ENCODE measurements at places on chromosomes 1 and 21.
A peak's percentile ranks its signal among the peaks of the same experiment; 100 is the strongest.

- no peak for DNase-seq
Measured at GRCh38 chr1:20787840-20788795, 1.0 kb upstream of the HP1BP3 start.

GRCh38 chr1:236472850-236473788 is 50.7 kb upstream of the LGALS8 start:
- no peak for DNase-seq

- DNase-seq = peak; percentile 6
Measured at GRCh38 chr21:29007810-29008209, 11.3 kb downstream of the RWDD2B start.

GRCh38 chr1:168843401-168843800 is 114.4 kb upstream of the DPT start:
- DNase-seq = no peak

- peak; percentile 28 for DNase-seq
Measured at GRCh38 chr1:183480971-183481441, 8.7 kb downstream of the SMG7 start.

GRCh38 chr1:240169188-240169587 is 77.5 kb downstream of the FMN2 start:
- no peak for DNase-seq

DNA sequence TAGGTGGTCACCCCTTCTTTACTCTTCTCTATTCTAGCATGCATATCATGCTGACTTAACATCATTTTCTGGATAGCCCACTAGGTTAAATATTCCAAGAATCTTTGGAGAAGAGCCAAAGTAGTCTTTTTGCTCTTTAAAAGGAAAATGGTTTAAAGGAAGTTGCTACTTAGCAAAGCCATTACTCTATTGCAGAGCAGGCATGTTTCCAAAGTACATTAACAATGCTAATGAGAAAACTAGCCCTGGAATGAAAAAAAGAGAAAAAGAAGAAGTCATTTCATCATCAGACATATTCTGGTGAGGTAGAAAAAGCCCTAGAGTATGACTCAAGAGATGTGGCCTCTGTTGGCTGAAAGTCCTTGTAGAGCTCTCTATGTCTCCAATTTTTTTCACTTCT is 74.0 kb downstream of the NUF2 start:
- no peak for DNase-seq

- DNase-seq = no peak
Measured at GRCh38 chr1:226987179-226987536, 47.1 kb downstream of the COQ8A start.

GRCh38 chr1:196577386-196577785 is 30.9 kb downstream of the KCNT2 start:
- no peak for DNase-seq

- DNase-seq = no peak
Measured at GRCh38 chr1:225977937-225978748, 21.0 kb downstream of the SDE2 start.

GRCh38 chr1:94658221-94658620 is 116.7 kb upstream of the F3 start:
- DNase-seq = peak; percentile 46

GRCh38 chr21:41065539-41065938 is 102.4 kb upstream of the BACE2 start:
- DNase-seq = no peak

DNA sequence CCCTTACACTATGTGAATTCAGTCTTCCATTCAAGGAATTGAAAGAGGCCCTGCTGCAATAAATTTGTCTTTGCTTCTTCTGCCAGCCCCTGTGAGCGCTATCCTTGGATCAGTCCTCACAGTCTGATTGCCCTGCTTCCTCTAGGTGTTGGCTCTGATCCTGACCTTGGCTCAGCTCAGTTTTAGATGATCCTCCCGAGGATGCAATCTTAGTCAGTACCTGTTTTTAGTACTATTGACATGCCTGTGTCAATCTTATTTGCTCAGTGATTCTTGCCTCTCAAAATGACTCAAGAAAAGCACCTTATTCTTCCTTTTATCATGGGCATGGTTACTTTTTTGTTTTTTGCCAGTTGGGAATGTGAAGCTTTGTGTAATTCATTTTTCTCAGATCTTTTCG is 101.4 kb upstream of the KCNK1 start:
- no peak for DNase-seq

DNA sequence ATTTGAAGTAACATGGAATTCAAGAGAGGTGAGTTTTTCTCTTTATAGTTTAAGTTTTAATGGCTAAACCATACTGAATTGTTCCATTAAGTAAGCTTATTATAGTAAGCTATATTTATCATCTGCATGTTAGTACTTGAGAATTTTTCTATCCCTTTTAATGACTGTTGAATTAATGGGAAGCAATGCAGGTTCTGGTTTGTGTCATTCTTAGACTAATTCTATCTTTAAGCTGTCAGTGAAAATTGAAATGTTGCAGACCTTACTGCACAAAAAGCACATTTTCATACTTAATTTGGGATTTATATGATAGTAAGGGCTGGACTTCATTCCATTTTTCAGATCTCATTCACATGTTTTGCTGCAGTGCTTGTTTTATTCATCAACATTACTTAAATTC is 25.9 kb downstream of the SRSF11 start:
- DNase-seq = no peak

- no peak for DNase-seq
Measured at GRCh38 chr1:46413596-46413985, 19.5 kb downstream of the FAAH start.

DNA sequence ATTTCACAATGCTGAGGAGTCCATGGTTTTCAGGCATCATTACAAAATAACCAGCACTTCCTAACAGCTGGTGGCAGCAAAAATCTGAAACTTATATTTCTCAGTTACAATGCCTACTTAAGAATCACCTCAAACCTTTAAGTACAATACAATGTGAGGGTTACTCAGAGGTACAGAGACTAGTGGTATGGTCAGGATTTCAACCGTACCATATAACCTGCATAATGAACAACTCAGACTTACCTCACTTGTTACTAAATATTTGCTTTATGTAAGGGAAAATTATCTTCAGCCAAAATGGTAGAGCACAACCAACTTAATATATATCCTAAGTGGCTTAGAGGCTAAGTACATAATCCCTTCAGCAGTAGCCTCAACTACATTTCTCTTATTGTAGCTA is 344.5 kb downstream of the SMYD3 start:
- no peak for DNase-seq

GRCh38 chr1:199688133-199688676 is 339.3 kb upstream of the NR5A2 start:
- no peak for DNase-seq

GRCh38 chr1:145871994-145872924 is 13.4 kb upstream of the PIAS3 start:
- no peak for DNase-seq

- DNase-seq = no peak
Measured at GRCh38 chr1:16014509-16015482, 3.0 kb downstream of the HSPB7 start.

DNA sequence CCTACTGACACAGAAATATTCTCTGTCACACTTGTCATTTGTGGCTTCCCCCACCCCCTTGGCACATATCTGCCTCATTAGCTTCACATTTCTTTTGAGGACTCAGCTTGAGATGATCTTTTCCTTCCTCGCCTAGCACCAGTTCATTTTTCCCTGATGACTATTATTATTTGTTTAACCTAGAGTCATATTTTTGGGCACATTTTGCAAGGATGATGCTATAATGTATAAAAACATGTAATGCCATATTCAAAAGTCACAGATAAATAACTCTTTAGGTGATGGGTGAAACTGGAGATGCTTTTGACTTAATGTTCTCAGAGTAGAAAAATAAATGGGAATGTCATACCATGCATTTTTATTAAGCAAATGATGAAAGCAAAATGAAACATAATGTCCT is 202.7 kb downstream of the BACH1 start:
- DNase-seq = no peak

GRCh38 chr21:31514598-31514997 is 144.9 kb upstream of the SOD1 start:
- DNase-seq = no peak

DNA sequence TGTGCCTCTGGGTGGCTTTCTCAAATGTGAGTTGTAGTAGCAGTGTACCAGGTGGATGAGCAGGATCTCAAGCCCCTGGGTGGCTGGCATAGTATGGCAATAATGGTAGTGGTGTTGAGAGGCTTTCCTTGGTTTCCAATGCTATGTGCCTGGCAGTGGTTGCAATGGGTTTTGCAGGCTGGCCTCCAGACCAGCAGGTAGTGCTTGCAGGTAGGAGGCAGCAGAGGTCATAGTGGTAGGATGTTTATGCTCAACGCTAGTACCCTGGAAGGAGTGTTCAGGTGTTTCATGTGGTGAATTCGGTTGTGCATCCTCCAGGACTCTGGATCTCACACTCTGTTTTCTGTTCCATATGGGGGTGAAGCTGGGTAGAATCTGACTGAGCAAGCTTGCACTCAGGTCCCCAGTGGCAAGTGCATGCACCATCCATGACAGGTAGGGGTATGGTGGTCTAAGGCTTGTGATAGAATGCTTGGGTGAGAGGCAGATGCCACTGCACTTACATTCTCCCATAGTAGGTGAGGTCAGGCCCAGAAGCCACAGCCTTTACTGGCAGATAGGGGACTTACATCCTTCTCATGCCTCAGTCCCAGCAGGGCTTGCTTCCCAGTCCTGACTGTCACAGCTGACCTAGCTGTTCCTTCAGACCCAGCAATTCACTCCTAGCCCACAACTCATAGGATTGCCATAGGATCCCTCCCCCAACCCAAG is 410.5 kb upstream of the LRRC7 start:
- no peak for DNase-seq

- no peak for DNase-seq
Measured at GRCh38 chr21:32143241-32143939, 135.5 kb downstream of the MIS18A start.

GRCh38 chr1:235015291-235015985 is 113.2 kb downstream of the TOMM20 start:
- DNase-seq = no peak

DNA sequence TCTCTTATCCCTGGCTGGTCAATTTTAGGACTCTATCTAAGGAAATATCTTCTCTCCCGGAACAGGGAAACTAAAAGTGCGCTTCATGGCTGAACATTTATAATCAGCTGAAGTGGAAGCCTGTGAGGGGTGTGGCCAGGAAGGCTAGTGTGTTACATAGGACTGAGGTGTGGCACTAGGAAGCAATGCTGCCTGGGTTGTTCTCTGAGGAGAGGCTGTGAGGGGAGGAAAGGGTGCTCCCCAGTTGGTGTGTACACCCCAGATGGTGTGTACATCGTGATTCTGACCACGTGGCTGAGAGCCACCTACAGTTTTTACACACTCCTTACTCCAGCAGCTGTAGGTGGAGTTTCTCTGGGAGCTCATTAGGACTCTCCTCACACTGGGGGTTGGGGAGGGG is 16.3 kb downstream of the NTPCR start:
- DNase-seq = no peak

DNA sequence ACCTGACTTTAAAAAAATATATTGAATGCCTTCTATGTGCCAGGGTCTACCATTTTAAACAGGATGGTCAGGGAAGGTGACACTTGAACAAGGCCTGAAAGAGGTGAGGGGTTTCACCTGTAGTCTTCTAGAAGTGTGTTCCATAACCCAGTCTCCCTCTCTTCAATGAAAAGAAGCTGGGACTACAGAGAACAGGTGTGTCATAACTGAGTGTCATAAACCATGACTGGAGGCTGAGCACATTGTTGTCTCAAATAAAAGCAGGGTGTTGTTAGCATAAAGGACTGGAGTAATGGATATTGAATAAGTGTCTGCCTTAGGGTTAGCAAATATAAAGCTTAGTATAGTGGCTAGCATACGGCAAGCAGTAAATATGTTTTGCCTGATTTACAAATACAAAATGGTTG is 65.4 kb downstream of the SYDE2 start:
- DNase-seq = no peak

DNA sequence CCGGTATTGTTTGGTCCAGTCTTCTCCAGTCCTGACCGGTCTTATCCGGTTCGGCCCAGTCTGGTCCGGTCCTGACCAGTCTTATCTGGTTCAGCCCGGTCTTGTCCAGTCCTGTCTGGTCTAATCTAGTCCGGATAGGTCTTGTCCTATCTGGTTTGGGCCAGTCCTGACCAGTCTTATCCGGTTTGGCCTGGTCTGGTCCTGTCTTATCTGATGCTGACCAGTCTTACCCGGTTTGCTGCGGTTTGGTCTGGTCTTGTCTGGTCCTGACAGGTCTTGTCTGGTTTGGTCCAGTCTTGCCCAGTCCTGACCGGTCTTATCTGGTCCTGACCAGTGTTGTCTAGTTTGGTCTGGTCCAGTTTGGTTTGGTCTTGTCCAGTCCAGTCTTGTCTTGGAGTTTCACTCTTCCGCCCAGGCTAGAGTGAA is 30.1 kb downstream of the DHX9 start:
- no peak for DNase-seq

DNA sequence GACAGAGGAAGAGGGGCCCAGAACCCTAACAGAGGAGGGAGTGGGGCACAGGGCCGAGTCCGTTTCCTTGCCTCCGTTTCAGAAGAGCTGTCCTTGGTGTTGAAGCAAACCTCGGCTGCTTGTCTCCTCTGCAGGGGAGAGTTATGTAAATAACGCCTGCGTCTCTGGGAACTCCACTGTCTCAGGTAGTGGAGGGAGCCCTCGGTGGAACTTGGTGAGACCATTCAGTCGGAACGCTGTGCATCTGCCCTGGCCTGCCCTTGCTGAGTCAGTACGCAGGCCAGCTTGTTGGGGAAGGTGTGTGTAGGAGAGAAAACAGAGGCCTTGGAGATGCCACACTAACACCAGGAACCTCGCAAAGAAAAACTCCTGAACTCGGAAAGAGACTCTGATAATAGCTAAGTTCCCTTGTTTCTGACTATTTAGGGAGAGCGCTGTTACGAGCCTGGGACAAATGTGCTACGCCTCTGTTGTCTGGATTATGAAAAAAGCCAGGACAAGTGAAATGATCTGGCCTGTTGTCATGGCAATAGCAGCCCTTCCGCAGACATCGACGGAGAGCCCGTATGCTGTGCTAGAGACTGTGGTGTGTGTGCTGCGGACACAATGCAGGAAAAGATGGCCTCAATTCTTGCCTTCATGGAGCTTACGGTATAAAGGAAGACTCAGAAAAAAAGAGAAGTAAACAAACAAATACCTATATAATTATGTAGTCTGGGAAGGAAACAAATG is 94.6 kb upstream of the AKT3 start:
- DNase-seq = no peak

- peak; percentile 99 for DNase-seq
Measured at GRCh38 chr1:161201836-161202712, at the start of gene NDUFS2. TSS of gene NDUFS2 (plus strand) at chr1:161202367. CDS start at chr1:161202386, 19 bp downstream.

DNA sequence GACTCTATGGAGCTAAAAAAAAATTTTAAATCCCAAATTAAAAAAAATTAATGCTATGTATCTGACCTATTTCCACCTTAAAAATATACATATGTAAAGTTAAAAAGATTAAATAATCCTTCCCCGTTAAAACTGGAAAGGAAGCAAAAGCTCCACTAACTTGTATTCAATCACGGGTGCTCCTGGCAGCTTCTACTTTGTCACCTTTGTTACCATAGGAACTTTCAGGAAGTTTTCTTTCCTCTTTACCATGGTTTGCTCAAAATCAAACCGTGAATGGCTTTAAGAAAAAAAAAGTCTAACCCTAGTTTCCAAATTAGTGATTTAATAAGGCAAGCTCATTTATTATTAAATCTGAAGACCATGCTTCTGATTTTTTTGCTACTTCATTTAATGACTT is 3.5 kb downstream of the GPATCH2 start:
- no peak for DNase-seq

GRCh38 chr1:90718411-90719329 is 1.6 kb upstream of the BARHL2 start:
- DNase-seq = no peak

GRCh38 chr1:230863449-230863848 is 4.9 kb downstream of the C1orf198 start:
- DNase-seq = no peak
